ENCODE measurements at places on chromosomes 6 and 20. TPM values are rescaled to one million over a fixed set of nuclear protein-coding genes. Genes with fewer than 3 reads are reported as not detected.
A peak's percentile ranks its signal among the peaks of the same experiment; 100 is the strongest.

The BTN1A1 gene
- not detected for total RNA-seq

DNA sequence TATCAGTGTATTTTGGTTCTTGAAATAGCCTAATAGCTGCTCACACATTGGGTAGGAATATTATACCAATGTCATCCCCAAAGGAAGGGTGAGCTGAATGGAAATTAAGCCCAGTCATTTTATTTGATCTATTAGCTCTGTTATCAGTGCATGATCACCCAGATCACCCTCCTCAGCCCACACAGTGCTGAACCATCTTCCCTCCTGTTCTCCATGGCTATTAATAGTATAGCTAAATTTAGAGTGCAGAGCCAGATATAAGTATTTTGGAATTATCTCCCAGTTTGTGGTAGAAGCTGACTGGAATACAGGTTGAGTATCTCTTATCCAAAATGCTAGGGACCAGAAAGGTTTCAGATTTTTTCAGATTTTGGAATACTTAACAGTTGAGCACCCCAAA lies 45.4 kb downstream of the KCTD20 start:
- DNase-seq, result no peak
- H3K27me3 ChIP-seq, result no peaks in the 10 kb centered on the region
- H3K27ac ChIP-seq, result no peak overlapping the region
- no peaks in the 10 kb centered on the region for H3K4me1 ChIP-seq
- peaks cover 64% of the 10 kb centered on the region for H3K36me3 ChIP-seq
- H3K4me3 ChIP-seq, result no peak overlapping the region

The CFAP206 gene
- 0.27 TPM for total RNA-seq

The SCRT2 gene
- total RNA-seq, result not detected

GRCh38 chr6:54188846-54189245 lies 77.6 kb downstream of the MLIP start:
- no peaks in the 10 kb centered on the region for H3K36me3 ChIP-seq
- H3K4me1 ChIP-seq, result no peaks in the 10 kb centered on the region
- no peak overlapping the region for H3K27ac ChIP-seq
- no peak overlapping the region for H3K4me3 ChIP-seq
- DNase-seq, result no peak

The EFCAB8 gene
- not detected for total RNA-seq

The MMS22L gene
- total RNA-seq, result 7.6 TPM

The C6orf47 gene
- total RNA-seq, result 15.5 TPM

DNA sequence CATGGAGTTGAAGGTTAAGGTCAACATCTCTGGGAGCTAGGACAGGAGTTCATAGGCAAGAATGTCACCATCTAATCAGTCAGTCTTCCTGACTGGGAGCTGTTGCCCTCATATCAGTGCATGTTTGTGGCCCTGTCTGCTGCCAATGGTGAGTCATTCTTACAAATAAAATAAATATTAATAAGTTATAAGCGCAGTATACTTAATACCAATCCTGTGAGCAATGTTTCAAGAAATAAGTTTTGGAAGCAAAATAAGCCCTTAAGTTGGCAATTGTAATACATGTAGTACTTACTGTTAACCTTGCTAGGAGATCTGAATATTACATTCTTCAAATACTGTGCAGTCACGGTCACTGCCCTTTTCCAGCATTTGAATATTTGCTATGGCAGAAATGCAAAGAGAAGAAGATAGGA lies 20.2 kb upstream of the MDGA1 start:
- peaks cover 6% of the 10 kb centered on the region for H3K4me1 ChIP-seq
- H3K4me3 ChIP-seq, result no peak overlapping the region
- H3K27ac ChIP-seq, result no peak overlapping the region
- H3K36me3 ChIP-seq, result no peaks in the 10 kb centered on the region
- DNase-seq, result no peak
- H3K27me3 ChIP-seq, result peaks cover 7% of the 10 kb centered on the region

The SCGN gene
- total RNA-seq, result not detected

The BACH2 gene
- total RNA-seq, result 7.5 TPM

The MTO1 gene
- 51.4 TPM for total RNA-seq

GRCh38 chr6:111662794-111663593 lies 57.3 kb upstream of the TRAF3IP2 start:
- H3K4me3 ChIP-seq, result no peak overlapping the region
- H3K36me3 ChIP-seq, result no peaks in the 10 kb centered on the region
- H3K4me1 ChIP-seq, result peaks cover 11% of the 10 kb centered on the region
- DNase-seq, result no peak
- H3K27me3 ChIP-seq, result no peaks in the 10 kb centered on the region

- no peak overlapping the region for H3K4me3 ChIP-seq
- no peaks in the 10 kb centered on the region for H3K27me3 ChIP-seq
- H3K4me1 ChIP-seq, result peaks cover 32% of the 10 kb centered on the region
- DNase-seq, result no peak
- H3K27ac ChIP-seq, result no peak overlapping the region
Observed at GRCh38 chr6:149359440-149359839, 40.6 kb upstream of the SUMO4 start.

DNA sequence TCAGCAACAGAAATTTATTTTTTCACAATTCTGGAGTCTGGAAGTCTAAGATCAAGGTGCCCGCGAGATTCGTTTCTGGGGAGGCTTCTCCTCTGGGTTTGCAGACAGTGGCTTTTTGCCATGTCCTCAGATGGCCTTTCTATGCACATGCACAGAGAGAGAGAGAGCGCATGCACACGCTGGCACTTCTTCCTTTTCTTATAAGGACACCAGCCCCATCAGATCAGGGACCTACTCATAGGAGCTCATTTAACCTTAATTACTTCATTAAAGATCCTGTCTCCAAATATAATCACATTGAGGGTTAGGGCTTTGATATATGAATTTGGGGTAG lies 260.7 kb upstream of the PLCB4 start:
- DNase-seq, result no peak
- H3K4me1 ChIP-seq, result no peaks in the 10 kb centered on the region
- H3K36me3 ChIP-seq, result no peaks in the 10 kb centered on the region
- no peaks in the 10 kb centered on the region for H3K27me3 ChIP-seq
- no peak overlapping the region for H3K27ac ChIP-seq
- no peak overlapping the region for H3K4me3 ChIP-seq

- no peak overlapping the region for H3K27ac ChIP-seq
- no peaks in the 10 kb centered on the region for H3K4me1 ChIP-seq
- H3K27me3 ChIP-seq, result peaks cover 7% of the 10 kb centered on the region
- H3K4me3 ChIP-seq, result no peak overlapping the region
- no peak for DNase-seq
Observed at GRCh38 chr6:44629636-44630035, 242.1 kb downstream of the CDC5L start.

The PAQR8 gene
- total RNA-seq, result 1.8 TPM

DNA sequence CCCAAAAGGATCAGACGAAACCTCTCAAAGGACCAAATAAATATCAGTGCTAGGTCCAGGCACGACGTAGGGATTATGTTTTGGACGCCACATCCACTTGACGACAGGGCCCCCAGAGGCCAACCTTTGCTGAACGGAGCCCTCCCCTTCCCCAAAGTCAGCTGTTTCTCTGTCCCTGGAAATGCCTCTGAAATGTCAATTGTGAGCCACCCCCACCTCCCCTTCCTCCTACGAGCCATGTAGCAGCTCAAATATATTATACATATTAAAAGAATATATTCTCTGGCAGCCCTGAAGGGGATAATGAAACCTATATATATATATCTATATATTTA lies 39.6 kb upstream of the BLCAP start:
- H3K4me3 ChIP-seq, result no peak overlapping the region
- H3K27ac ChIP-seq, result no peak overlapping the region

The LRRC1 gene
- 18.6 TPM for total RNA-seq

DNA sequence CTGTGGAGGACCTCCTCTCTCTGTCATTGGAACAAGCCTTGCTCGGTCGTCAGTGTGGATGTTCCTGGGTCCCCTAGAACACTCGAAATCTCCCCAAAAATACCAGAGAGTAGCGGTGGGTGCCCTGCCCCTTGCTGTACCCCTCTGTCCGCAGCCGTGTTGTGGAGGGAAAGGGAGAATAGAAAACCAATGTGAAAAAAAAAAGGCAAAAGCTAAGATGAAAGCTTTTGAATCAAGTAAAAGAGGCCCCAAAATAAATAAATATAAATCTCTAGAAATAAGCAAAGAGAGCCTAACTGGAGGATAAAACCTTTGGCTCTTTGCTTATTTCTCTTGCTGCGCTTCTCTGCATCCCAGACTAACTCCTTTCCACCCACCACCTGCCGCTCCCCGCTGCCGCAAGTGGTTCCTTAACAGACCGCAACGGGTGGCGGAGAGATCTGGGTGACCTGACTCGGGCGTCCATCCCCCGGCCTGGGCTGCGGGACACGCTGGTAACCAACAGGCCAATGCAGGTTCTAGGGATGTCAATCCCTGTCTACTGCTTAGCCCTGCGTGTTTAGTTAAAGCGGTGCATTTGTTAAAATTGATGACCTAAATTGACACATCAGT lies 110.0 kb downstream of the GPX5 start:
- H3K4me1 ChIP-seq, result no peaks in the 10 kb centered on the region
- no peaks in the 10 kb centered on the region for H3K27me3 ChIP-seq
- no peak overlapping the region for H3K4me3 ChIP-seq

- H3K27ac ChIP-seq, result no peak overlapping the region
- H3K4me1 ChIP-seq, result no peaks in the 10 kb centered on the region
- DNase-seq, result peak; percentile 17
- no peaks in the 10 kb centered on the region for H3K36me3 ChIP-seq
Observed at GRCh38 chr6:68313911-68314310, 321.2 kb upstream of the ADGRB3 start.

DNA sequence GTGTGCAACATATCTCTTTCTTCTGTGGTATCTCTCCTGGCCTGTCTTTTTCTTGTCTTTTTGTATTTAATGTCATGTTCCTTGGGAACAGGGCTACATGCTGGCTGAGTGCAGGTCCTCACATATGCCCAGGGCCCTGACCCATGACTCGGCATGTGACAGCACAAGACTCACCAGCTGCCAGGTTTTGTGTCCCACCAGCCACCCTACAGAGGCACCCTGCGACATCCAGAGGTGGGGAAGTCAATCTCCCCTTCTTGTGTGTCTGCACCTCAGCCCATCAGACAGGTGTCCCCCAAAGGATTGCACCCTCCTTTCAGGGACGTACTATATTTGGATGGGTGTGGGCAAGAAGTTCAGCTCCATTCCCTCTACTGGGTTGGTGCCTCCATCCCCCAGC lies 576.3 kb downstream of the RNF144B start:
- no peak overlapping the region for H3K4me3 ChIP-seq
- peaks cover 16% of the 10 kb centered on the region for H3K27me3 ChIP-seq
- no peak for DNase-seq
- no peaks in the 10 kb centered on the region for H3K4me1 ChIP-seq

GRCh38 chr6:30207619-30208295 lies 5.4 kb downstream of the TRIM26 start:
- DNase-seq, result peak; percentile 58
- peak overlapping the region; percentile 50 for H3K4me3 ChIP-seq
- no peaks in the 10 kb centered on the region for H3K27me3 ChIP-seq
- peak overlapping the region; percentile 36 for H3K27ac ChIP-seq
- H3K36me3 ChIP-seq, result peaks cover 45% of the 10 kb centered on the region
- peaks cover 48% of the 10 kb centered on the region for H3K4me1 ChIP-seq

GRCh38 chr20:42294976-42295375 lies 676.8 kb upstream of the CHD6 start:
- no peaks in the 10 kb centered on the region for H3K27me3 ChIP-seq
- H3K4me1 ChIP-seq, result no peaks in the 10 kb centered on the region
- no peaks in the 10 kb centered on the region for H3K36me3 ChIP-seq
- no peak for DNase-seq
- no peak overlapping the region for H3K4me3 ChIP-seq

DNA sequence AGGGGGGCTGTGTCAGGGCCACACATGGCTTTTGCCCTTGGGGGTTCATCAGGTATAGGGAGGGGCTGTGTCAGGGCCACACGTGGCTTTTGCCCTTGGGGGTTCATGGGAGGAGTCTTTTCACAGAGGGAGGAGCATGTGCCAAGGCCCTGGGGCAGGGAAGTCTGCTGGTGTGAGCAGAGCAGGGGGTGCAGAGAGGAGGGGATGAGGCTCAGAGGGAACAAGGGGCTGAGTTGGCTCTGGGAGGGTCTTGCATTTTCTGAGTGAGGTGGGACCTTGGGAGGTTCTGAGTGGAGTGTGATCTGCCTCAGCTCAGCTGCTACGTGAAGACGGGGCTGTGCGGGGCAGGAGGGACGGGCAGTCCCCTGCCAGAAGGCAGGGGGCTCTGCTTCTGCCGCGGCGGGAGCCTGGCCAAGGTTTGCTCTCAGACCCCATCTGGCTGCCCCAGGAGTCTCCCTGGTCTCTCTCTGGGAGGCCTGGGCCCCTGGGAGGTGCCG lies 6.0 kb upstream of the SOX18 start:
- H3K4me3 ChIP-seq, result no peak overlapping the region
- H3K36me3 ChIP-seq, result no peaks in the 10 kb centered on the region
- H3K27me3 ChIP-seq, result no peaks in the 10 kb centered on the region

DNA sequence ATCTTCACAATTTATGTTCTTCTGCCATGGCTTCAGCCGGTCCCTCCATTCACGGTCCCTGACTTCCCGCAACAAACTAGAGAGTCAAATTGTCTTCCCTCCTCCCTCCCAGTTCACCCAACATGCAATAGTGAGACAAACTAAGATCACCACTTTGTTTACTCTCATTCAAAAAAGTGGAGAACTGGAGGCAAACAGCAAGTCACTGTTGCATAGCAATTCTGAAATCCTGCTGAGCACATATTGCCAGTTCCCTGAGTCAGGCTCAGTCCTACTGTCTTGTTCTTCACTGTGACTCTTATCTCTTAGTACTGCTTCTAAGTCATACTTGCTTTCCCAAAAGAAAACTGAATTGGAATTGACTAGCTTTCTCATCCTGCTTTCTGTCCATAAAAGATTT lies 287.2 kb upstream of the SASH1 start:
- no peak for DNase-seq
- H3K27me3 ChIP-seq, result no peaks in the 10 kb centered on the region
- H3K4me3 ChIP-seq, result no peak overlapping the region
- H3K27ac ChIP-seq, result no peak overlapping the region
- no peaks in the 10 kb centered on the region for H3K36me3 ChIP-seq

- DNase-seq, result no peak
- H3K4me1 ChIP-seq, result peaks cover 54% of the 10 kb centered on the region
- H3K36me3 ChIP-seq, result peaks cover 37% of the 10 kb centered on the region
- no peaks in the 10 kb centered on the region for H3K27me3 ChIP-seq
- H3K4me3 ChIP-seq, result no peak overlapping the region
Observed at GRCh38 chr20:44970243-44970757, 4.0 kb downstream of the STK4 start.

The SASH1 gene
- 18.4 TPM for total RNA-seq

DNA sequence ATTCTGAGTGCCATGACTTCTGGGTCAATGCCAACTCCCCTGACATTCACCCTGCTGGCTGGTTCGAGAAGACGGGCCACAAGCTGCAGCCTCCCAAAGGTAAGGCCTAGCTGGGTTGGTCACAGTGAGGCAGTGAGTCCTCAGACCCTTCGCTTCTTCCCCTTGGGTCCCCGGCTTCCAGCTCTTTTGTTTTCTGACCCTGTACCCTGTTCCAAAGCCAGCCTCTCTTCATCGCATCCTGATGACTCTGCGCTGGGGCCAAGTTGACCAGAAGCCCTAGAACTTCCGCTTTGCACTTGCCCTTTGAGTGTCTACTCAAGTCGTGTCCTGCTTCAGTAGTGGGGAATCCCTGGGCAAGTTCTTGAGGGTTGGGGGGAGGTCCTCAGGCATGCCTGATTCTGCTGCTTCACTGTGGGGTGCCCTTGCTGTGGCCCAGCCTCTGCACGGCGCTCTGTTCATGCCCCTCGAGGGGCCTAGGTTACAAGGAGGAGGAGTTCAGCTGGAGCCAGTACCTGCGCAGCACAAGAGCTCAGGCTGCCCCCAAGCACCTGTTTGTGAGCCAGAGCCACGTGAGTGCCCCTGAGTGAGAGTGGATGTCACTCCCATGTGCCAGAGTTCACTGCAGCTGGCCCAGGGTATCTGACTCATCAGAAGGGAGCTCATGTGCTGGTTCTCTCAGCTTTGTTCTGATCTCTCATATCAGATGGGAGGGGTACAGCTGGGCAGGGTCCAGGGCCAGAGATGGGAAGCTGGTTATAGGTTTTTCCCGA lies 23.0 kb downstream of the L3MBTL1 start:
- no peak for DNase-seq
- no peaks in the 10 kb centered on the region for H3K4me1 ChIP-seq
- no peaks in the 10 kb centered on the region for H3K27me3 ChIP-seq
- no peak overlapping the region for H3K4me3 ChIP-seq
- no peaks in the 10 kb centered on the region for H3K36me3 ChIP-seq

The ABCC10 gene
- total RNA-seq, result 25.9 TPM

All from MCF 10A (cell line).